T-cell (primary cell): ENCODE measurements at places on chromosomes 13 and 19.

DNA sequence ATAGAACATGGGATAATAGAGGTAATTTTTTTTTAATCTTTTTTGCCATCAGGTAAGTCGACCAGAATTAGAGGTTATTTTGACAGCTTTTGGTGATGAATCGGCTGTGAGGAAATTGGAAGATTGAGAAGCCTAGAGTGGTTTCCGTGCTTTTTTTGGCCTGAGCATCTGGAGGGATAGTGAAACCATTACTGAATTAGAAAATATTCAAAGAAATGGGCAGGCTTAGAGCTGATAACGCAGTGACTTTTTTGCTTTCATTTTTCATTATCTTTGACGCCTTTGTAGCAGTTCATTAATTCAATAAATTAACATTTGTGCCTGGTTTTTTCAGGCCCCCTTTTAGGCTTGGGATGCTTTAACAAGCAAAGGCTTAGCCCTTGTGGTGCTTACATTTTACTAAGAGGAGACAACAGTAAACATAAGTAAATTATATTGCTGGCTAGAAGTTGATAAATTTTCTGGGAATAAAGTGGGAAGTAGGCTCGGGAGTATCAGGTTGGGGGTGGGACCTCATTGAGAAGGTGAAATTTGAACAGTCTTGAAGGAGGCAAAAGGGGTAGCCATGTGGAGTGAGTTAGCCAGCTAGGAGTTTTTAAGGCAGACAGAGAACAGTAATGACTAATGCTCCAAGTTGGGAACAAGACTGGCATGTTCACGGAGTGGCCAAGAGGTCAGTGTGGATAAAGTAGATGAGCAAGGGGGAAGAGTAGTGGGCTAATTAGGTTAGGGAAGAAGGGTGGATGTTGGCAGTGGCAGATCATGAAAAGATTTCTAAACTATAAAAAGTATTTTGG lies 36.5 kb downstream of the GTF2F2 start:
- DNase-seq: no peak

DNA sequence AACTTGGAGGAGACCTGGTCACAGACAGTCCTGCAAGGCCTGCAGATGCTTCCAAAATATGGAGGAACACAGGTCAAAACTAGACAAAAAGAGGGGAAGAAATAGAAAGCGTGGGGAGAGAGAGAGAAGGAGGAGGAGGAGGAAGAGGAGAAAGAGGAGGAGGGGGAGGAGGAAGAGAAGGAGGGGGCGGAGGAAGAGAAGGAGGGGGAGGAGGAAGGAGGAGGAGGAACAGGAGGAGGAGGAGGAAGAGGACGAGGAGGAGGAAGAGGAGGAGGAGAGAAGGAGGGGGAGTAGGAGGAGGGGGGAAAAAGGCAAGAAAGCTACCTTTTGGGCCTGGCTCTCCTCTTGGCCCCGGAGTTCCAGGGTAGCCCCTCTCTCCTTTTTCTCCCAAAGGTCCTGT lies 105.8 kb downstream of the COL4A1 start:
- DNase-seq: no peak

DNA sequence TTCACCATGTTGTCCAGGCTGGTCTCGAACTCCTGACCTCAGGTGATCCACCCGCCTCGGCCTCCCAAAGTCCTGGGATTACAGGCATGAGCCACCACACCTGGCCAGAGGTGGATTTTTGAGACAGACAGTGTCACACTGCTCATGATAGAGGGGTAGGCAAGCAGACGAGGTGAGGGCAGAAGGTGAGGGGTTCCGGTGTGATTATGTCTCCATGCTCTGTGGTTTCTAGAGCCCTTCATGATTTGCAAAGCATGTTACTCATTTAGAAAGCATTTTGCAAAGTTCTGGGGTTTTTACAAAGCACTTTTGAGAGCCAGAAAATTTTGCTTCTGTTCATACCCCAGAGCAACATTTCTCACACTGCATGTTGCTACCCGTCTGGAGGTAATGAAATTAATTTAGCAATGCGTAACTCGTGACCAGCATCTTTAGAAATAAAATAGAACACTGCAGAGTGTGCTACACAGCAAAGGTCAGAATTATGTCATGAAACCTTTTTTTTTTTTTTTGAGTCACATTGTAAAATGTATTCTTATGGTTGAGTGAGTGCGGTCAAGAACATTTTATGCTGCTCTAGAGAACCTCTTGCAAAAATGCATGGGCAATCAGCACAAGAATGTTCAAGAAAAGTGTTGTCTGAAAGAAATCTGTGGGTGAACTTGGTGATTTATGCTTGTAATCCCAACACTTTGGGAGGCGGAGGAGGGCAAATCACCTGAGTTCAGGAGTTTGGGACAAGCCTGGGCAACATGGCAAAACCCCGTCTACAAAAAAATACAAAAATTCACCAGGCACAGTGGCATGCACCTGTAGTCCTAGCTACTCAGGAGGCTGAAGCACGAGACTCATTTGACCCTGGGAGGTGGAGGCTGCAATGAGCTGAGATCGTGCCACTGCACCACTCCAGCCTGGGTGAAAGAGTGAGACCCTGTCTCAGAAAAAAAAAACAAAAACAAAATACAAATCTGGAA lies 58.0 kb downstream of the MAP4K1 start:
- no peak for DNase-seq

GRCh38 chr13:33137721-33138120 lies 121.5 kb downstream of the KL start:
- no peak for DNase-seq

DNA sequence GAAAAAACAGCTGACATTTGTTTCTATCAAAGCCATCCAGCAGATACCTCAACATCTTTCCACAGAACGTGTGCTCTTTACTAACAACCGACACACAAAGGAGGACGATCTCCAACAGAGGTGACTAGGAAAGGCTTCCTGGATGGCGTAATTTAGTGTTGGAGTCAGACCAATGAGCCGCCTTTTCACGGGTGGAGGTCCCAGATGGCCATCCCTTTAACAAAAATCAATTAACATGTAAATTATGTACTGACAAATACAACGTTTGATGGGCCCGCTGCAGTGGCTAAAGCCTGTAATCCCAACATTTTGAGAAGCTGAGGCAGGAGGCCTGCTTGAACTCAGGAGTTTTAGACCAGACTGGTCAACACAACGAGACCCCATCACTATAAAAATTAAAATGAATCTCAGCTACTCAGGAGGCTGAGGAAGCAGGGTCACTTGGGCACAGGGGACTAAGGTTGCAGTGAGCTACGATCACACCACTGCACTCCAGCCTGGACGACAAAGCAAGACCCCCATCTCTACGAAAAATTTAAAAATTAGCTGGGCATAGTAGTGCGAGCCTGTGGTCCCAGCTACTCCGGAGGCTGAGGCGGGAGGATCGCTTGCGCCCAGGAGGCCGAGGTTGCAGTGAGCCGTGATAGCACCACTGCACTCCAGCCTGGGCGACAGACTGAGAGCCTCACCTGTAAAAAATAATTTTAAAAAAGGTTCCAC lies 1.2 kb upstream of the DPY19L3 start:
- no peak for DNase-seq

- DNase-seq: no peak
Observed at GRCh38 chr19:11673608-11674041, 65.1 kb downstream of the ZNF823 start.

GRCh38 chr13:111584101-111584672 lies 263.7 kb downstream of the TEX29 start:
- no peak for DNase-seq

GRCh38 chr13:46382224-46382623 lies 4.8 kb downstream of the RUBCNL start:
- no peak for DNase-seq

GRCh38 chr19:3007975-3008374 lies 21.1 kb downstream of the TLE2 start:
- no peak for DNase-seq

DNA sequence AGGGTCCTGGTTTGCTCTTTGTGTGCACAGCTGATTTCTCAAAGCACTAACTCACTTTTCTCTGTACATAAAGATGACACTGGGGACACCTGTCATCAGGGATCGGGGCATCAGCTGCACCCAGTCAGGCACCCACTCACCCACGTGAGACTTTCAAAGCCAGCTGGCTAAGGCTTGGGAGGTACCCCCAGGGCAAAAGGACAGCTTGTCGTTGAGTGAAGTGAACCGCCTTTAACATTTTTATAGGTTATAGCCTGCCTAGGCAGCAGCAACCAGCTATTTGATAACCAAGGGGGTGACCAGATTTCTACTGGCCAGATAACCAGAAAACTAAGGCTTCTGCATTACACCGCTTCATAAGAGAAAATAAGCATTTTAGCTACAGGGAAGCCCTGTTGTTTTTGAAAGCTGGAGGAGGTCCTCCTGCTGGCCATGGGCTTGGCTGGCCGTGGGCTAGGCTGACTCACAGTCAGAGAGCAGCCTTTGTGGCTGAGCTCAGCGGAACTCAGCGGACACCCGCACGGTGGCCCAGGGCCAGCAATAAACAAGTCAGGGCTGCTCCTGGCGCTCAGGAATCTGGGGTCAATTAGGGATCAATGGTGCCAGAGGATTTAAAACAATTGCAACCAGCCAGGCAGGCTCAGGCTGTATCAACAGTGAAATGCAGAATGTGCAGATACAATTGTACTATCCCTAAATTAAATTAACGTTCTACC lies 57.1 kb downstream of the ALOX5AP start:
- DNase-seq: no peak

DNA sequence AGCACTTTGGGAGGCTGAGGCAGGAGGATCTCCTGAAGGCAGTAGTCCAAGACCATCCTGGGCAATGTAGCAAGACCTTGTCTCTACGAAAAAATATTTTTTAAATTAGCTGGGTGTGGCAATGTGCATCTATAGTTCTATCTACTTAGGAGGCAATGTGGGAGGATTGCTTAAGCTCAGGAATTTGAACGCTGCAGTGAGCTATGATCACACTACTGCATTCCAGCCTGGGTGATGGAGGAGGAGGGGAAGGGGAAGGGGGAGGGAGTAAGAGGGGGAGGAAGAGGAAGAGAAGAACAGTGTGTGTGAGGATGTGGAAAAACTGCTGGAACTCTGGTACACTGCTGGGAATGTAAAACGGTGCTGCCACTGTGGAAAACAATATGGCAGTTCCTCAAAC lies 9.2 kb upstream of the CLIP3 start:
- no peak for DNase-seq

DNA sequence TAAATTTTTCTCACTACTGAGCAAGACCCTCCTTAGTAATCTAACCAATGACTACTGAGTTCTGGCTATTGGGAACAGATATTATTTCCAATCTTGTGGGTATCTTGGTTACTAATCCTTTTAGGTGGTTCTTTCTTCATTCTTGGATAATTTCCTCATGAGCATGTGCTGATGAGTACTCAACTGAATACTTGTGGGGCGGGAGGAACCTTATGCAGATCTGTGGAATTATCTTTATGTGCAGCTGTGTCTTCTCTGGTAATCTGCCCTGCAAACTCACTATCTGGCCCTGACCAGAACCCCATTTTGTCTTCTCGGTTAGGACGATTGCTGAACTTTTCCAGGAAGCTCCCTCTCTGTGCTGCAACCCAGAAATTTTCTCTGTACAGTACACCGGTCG lies 89.7 kb upstream of the TRPC4 start:
- no peak for DNase-seq

DNA sequence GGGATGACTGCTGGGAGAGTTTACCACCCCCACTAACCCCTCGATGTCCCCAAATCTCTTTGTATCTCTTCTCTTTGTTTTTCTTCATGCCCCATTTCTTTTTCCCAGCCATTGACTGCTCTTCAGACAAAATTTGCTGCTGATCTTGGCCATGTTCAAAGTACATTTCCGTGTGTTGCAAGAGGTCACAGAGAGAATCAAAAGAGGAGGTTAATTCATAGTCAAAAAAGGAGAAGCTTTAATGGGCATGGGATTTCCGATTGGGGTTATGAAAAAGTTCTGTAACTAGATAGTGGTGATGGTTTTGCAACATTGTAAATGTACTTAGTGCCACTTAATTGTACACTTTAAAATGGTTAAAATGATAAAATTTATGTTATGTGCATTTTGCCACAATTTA lies 121.1 kb downstream of the FLT1 start:
- DNase-seq: no peak

- no peak for DNase-seq
Observed at GRCh38 chr13:98353750-98354149, 176.7 kb upstream of the RNF113B start.

GRCh38 chr13:33193428-33193974 lies 92.1 kb downstream of the STARD13 start:
- no peak for DNase-seq

GRCh38 chr13:59236944-59237343 lies 926.8 kb downstream of the DIAPH3 start:
- no peak for DNase-seq

- no peak for DNase-seq
Observed at GRCh38 chr13:28707629-28708427, 10.9 kb downstream of the SLC46A3 start.

DNA sequence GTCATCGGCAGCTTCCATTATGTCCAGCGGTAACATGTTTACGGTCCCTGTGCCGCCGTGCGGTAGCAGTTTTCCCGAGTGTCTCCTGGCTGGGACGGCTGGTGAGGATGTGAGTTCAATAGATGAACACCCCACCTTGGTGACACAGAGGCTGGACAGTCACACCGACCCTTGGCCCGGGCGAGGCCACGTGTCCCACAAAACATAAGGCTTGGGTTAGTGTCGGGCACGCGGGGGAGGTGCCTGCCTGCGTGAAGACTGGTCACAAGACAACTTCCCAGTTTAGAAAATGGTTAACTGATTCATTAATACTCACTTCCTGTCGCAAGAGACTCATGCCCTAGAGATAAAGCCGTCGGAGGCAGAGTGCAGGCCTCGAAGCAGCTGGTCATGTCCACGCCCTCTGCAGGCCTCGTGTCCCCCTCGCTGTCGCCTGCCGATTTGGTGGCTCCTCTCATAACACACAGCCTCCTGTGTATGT lies 17.2 kb downstream of the RASA3 start:
- DNase-seq: no peak

- DNase-seq: no peak
Observed at GRCh38 chr13:21913010-21913409, 242.1 kb downstream of the FGF9 start.

DNA sequence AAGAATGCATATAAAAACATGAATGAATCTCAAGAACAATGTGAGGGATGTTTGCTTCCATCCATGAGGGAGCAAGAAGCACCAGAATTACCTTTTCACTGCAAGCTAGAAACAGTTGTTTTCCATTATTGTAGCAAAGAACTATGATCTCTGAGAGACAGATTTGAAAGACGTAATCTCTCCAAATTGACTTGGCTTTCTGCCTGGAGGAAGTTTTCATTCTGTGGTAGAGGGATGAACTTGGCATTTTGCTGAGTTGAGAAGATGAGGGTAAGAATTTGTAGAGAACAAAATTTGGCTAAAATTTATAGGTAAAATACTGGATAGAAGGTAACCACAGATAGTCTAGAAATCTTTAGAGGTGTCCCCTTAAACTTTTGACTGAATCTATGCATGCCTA lies 496.8 kb downstream of the TDRD3 start:
- no peak for DNase-seq

DNA sequence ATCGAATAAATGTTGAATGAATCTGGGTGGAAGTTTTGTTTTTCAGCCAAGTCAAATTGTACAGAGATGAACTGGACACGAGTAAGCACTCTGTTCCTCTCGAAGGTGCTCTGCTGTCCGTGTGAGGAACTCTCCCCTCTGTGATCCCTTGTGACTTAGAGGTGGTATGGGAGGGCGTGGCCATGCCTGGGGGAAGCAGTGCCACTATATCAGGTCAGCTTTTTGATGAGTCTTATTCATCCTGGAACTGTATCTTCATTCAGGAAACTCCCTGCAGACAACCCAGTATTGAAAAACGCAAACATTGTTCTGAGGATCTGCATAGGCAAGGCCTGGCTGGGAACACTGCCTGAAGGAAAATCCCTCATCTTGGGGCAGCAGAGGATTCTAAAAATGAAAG lies 45.7 kb upstream of the FLT1 start:
- DNase-seq: no peak
